NCI-H2171 (cell line): ENCODE measurements at places on chromosomes 16 and 17.

- no peak for DNase-seq
These were observed 90.9 kb downstream of the SPAG9 start for GRCh38 chr17:51029568-51030463.

- no peak for DNase-seq
These were observed 27.2 kb downstream of the ATF7IP2 start for GRCh38 chr16:10412935-10413601.

DNA sequence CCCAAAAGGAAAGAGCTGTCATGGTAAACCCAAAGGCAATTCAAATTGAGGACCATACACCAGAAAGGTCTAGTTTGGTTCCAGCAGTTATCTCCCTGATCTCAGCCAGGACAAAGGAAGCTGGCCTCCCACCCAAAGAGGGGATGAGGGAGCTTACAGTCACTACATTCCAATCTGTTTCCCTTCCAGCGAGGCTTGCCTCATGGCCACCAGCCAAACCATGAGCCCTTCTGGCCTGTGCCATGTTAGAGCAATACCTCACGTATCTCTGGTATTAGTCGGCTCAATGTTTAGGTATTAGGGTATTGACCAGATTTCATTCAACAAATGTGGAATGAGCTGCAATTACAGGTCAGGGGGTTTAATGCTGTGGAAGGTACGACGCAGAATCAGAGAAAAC, 8.4 kb downstream of the NDUFAB1 start:
- DNase-seq, result no peak

- DNase-seq, result no peak
These were observed 14.4 kb downstream of the NTAN1 start for GRCh38 chr16:15041271-15042004.

DNA sequence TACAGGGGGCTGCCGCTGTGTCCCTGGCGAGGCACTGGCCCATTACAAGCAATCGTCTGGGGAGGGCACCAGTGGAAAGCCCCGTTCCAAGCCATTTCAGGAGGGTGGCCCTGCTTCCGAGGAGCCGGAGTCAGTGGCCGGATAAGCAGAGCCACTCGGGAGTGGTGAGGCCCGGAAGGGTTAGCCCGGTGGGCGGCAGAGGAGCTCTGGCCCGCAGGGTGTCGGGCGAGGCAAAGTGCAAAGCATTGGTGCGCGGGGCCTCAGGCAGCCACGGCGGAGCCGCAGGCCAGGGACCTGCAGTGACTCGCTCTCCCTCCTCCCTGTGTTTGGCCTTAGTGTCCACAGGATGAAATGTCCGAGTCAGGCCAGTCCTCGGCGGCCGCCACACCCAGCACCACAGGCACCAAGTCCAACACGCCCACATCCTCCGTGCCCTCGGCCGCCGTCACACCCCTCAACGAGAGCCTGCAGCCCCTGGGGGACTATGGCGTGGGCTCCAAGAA, 24.6 kb downstream of the NME3 start:
- no peak for DNase-seq

- DNase-seq, result peak; percentile 49
These were observed 248.0 kb upstream of the GSE1 start for GRCh38 chr16:85365120-85365519.

- no peak for DNase-seq
These were observed 5.6 kb downstream of the AKAP1 start for GRCh38 chr17:57090560-57091185.

DNA sequence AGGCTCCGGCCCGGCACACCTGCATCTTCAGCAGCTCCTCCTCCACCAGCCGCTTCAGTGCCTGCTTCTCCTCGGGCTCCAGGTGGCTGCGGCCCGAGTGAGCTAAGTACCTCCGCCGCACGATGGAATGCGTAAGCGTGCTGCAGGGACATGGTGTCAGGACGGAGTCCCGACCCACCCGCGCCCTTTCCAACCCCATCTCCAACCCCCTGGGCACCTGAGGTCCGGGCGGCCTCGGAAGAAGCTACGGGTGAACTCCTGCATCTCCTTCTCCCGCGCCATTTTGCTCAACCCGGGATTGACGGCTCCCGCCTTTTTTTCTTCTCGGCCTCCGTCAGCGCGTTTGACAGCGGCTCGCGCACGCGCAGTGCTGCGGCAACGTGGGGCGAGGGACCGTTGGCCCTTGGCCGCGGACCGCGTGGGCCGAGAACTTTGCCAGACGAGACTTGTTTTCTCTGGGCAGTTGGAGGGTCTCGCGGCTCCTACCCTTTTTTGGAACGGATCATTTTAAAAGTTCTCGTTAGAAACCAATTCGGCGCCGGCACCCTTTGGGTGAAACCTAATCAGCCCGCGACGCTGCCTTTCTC, at the start of gene HIRIP3:
Gene HIRIP3, minus strand, starts transcription at position 294 of the 587 bp plus-strand sequence. Its CDS starts 12 bp downstream, at position 282.
- peak; percentile 87 for DNase-seq

GRCh38 chr16:88558457-88559442, 11.5 kb upstream of the ZC3H18 start:
- DNase-seq, result peak; percentile 32

DNA sequence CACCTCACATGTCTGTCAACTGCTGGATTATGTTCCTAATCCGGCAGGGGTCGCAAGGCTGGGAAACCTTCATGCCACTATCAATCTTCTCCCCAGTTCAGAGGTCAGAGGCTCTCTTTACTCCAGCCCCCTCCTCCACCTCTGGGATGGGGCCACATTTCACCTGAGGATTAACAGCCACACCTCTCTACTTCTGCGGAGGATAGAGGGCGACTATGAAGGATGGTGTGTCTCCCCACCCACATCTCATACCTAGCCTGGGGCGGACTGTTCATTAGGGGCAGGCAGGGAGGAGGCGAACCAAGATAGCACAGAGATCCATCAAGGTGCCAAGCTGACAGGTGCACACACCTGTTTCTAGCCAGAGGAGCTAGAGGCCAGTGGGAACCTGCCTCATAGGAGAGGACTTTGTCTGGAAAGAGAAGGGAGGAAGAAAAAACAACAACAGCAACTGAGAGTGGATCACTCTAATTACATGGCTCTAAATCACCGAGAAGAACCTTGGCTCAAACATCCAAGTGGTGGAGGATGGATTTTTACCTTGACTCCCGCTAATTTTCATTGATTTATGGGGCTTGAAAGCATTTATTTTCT, 41.9 kb upstream of the SKAP1 start:
- no peak for DNase-seq

- DNase-seq, result no peak
These were observed 22.3 kb upstream of the SMPD3 start for GRCh38 chr16:68470461-68471150.

DNA sequence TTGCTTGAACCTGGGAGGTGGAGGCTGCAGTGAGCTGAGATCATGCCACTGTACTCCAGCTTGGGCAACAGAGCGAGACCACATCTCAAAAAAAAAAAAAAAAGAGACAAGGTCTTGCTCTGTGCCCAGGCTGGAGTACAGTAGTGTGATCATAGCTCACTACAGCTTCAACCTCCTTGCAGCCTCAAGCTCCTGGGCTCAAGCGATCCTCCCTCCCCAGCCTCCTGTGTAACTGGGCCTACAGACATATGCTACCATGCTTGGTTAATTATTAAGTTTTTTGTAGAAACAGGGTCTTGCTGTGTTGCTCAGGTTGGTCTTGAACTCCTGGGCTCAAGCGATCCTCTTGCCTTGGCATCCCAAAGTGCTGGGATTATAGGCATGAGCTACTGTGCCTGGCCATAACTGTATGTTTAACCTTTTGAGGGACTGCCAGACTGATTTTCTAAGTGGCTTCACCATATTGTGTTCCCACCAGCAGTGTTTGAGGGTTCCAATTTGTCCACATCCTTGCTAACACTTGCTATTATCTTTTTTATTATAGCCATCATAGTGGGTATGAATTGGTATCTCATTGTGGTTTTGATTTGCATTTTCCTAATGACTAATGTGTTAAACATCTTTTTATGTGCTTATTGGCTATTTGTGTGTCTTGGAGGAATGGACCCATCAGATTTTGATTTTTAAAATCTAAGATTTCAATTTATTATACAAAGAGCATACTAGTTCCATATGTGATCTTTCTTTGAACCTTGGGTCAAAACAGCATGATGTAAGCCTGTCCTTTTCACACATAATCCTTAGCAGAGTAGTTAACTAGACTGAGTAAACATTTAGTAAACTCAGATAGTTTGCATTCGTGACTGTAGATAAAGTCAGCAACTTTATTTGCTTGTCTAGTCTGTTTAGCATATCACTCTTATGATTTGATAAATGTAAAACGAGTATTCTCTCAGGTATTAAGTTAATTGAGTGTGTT, 38.1 kb upstream of the KPNB1 start:
- no peak for DNase-seq

DNA sequence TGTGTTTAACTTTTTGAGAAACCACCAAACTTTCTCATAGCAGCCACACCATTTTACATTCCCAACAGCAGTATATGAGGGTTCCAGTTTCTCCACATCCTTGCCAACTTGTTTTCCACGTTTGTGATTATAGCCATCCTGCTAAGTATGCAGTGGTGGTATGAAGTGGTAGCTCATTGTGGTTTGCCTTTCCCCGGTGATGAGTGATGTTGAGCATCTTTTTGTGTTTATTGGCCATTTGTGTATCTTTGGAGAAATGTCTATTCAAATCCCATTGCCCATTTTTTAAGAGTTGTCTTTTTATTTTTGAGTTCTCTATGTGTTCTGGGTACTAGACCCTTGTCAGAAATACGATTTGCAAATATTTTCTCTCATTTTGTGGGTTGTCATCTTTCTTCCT, 17.4 kb downstream of the SF3B3 start:
- no peak for DNase-seq

DNA sequence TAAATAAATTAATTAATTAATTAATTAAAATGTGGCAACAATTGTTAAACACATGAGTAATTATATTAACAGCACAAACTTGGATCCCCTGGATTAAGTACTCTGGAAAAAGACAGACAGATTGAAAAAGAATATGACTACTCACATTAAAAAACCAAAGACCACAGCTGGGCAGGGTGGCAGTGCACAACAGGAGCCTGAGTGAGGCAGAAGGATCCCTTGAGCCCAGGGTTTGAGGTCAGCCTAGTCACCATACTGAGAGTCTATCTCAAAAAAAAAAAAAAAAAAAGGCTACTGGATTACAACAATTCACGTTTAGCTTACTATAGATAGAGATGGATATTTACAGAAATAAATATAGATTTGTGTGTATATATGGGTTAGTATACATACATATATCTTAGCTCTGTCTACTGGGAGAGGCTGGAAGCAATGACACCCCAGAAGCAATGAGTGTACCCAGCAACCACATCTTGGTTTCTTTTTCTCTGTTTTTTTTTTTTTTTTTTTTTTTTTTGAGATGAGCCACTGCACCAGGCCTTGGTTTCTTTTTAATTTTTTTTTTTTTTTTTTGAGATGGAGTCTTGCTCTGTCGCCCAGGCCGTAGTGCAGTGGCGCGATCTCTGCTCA, 10.6 kb upstream of the SUZ12 start:
- DNase-seq, result no peak

DNA sequence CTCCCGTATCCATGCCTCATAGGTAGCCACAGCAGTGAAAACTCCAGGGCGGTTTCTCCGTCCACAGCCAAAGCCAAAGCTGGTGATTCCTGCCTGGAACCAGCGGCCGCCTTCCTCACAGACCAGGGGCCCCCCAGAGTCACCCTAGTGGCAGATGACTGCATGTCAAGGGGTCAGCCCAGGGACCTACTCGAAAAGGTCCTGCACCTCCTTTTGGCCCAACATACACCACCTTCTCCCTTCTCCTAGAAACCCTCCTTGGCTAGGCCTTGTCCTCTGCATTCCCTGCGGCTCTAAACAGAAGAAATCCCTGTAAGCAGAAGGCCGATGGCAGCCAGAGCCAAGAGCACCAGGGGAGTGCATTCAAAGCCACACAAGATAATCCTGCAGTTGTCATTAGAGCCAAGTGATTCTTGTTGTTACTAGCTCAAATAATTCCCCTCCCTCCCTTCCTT, 6.1 kb downstream of the PRSS36 start:
- DNase-seq, result no peak

GRCh38 chr17:75864448-75864871, 9.3 kb upstream of the WBP2 start:
- peak; percentile 48 for DNase-seq

GRCh38 chr17:83198366-83199341, 119.2 kb downstream of the METRNL start:
- no peak for DNase-seq

GRCh38 chr16:75703306-75703705, 2.0 kb upstream of the DUXB start:
- no peak for DNase-seq

DNA sequence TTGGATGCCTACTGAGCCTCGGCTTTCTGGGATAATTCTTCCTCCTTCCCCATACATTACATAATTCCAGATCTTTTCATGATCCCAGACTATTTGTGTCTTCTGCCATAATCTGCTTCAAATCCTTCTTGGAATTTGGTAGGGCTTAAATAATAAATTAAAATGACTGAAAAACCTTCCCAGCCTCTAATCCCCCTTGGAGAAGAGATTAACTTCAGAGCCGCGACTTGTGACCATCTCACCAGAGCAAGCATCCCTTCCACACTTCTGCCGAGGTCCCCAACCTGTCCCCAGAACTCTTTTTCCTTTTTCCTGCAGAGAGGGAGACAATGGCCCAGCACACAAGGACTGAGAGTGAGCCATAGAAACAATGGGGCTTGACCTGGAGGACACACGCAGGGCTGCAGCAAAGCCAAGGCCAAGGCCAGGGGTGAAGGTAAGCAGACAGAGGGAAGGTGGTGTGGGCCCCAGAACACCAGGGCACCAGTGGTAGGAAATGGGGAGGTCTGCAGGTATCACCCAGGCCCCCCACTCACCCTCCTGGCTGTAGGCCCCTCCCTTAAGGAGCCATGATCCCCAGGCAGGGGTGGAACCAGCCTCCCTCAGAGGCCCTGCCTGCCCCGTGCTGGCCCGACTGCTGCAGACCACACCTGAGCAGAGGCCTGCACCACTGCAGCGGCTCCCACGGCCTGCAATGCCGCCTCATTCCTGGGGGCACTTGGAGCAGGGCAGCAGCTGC, 9.6 kb upstream of the BCAR1 start:
- DNase-seq, result no peak

GRCh38 chr16:13291591-13292333, 390.4 kb downstream of the SHISA9 start:
- no peak for DNase-seq

- no peak for DNase-seq
These were observed 43.6 kb upstream of the MMP2 start for GRCh38 chr16:55435387-55435786.

- no peak for DNase-seq
These were observed 13.8 kb upstream of the CTCF start for GRCh38 chr16:67548265-67549126.

- peak; percentile 80 for DNase-seq
These were observed 558 bp downstream of the HSD3B7 start for GRCh38 chr16:30985401-30986128.

GRCh38 chr16:2753733-2754020, 1.2 kb downstream of the SRRM2 start:
- DNase-seq, result no peak

DNA sequence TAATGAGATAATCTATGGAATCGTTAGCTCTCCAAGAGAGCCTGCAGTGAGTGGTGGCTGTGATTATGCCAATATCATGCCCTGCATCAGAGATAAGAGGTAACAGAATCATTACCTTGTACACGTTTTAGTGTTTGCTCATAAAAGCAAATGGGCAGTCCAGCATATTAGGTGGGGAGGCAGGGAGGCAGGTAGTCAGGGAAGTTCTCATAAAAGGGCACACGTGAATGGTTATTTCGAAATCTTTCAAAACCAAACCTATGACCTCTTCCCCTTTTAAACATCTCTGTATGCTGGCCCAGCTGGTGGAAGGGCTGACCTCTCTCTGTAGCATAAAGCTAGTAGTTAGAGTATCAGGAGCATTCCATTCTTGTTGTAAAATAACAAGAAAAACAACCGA, 51.7 kb downstream of the VAT1L start:
- DNase-seq, result no peak

- no peak for DNase-seq
These were observed 10.0 kb upstream of the BEAN1 start for GRCh38 chr16:66416939-66417700.
